ENCODE measurements at places on chromosomes 2 and 18.

GRCh38 chr2:10930721-10931516, 19.2 kb downstream of the KCNF1 start:
- DNase-seq: no peak

GRCh38 chr2:160402501-160402900, 91.1 kb downstream of the RBMS1 start:
- DNase-seq: no peak

DNA sequence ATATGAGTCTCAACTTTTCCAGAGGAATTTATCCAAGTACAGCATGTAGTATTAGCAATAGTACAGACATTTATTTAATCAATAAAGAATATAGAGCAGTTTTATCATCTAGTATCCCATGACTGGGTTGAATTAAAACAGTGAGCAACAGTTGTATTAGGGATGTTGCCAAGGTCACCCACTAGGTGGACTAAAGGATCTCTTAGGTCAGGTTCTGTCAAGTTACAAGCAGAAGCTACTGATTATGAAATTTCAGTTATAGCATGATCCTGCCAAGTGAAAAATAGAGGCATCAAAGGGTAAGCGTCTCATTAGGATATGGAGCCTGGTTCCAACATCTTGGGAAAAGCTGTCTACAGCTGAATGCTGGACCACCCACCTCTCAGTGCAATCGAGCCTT, 52.1 kb upstream of the LAPTM4A start:
- DNase-seq: no peak

DNA sequence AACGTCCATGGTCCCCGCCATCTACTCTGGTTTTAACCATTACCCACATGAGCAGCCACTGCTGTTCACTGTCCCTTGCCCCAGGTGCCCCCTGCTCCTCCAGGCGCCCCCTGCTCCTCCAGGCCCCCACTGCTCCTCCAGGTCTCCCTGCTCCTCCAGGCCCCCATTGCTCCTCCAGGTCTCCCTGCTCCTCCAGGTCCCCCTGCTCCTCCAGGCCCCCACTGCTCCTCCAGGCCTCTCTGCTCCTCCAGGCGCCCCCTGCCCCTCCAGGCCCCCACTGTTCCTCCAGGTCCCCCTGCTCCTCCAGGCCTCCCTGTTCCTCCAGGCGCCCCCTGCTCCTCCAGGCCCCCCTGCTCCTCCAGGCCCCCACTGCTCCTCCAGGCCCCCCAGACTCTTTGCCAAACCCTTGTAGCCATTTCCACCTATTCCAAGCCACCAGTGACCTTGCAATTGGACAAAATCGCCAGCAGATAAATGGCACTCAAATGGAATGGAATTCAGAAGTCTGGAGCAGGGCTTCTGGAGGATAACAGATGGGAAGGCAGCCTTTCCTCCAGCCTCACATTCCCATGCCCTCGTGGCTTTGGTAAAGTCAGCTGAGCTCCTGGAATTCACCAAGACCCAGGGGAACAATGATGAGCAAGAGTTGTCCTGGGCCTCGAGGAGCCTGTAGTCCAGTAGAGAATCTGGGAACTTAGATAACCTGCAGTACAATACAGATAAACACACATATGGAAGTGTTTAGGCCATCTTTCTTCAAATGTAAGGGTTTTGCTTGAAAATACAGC, 13.3 kb upstream of the RPL31 start:
- DNase-seq: no peak

- DNase-seq: no peak
Observed at GRCh38 chr2:79105259-79105658, 15.0 kb upstream of the REG1A start.

GRCh38 chr18:25243257-25243656, 108.7 kb downstream of the ZNF521 start:
- no peak for DNase-seq

DNA sequence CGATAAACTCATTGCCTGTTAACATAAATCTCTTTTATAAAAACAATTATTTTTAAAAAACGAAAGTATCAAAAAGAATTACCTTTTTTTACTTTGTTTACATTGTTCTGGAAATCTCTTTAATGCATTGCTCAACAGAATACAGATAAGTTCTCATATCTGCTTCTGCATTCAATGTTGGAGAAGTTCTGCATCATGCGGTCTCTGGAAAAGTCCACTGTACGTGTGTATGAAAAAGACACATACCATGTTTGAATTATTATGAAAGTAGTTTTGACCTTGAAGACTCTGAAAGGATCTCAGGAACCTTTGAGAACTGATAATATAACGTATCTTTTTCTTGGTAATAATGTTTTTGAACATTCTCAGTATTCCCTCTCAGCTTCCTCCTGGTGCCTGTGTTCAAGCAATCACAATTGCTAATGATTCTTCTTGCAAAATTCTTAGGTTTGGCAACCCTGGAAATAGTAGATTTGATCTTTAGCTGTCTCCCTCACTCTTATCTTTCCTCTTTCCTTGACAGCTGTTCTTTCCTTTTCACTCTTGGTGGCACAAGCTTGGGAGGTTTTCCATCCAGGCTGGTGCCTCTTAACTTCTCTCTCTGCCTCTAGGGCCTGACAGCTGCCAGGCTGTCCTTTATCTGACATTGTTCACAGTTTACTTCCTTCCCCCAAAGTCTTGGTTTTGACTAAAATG, 12.4 kb upstream of the IL1R1 start:
- no peak for DNase-seq

DNA sequence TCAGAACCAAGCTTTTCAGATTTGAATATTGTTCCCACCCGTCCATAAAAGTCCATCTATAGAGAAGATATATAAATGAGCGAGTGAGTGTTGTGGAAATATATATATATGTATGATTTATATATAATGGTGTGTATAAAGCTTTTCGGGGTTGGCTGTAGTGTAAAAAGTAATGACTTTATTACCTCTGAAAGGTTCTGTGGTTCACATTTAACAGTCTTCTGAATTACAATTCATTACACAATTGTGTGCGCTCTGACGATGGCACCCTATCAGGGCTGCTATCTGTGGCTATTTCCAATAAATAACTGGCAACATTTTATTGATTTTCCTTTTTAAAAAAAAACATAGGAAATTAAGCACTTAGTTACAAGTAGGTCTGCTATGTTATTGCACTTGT, 2.7 kb upstream of the BCL11A start:
- DNase-seq: no peak

- DNase-seq: no peak
Observed at GRCh38 chr2:200703127-200703925, 108.4 kb upstream of the BZW1 start.

Measured in stimulated activated CD4-positive, alpha-beta T cell treated with anti-CD3 and anti-CD28 coated beads, Interleukin-4, amount 100 ng/mL, for 1 hour (primary cell).